Stimulated activated CD8-positive, alpha-beta memory T cell treated with anti-CD3 and anti-CD28 coated beads, Interleukin-7, amount 100 ng/mL, for 24 hours (primary cell): ENCODE measurements at places on chromosomes 12 and 14.

DNA sequence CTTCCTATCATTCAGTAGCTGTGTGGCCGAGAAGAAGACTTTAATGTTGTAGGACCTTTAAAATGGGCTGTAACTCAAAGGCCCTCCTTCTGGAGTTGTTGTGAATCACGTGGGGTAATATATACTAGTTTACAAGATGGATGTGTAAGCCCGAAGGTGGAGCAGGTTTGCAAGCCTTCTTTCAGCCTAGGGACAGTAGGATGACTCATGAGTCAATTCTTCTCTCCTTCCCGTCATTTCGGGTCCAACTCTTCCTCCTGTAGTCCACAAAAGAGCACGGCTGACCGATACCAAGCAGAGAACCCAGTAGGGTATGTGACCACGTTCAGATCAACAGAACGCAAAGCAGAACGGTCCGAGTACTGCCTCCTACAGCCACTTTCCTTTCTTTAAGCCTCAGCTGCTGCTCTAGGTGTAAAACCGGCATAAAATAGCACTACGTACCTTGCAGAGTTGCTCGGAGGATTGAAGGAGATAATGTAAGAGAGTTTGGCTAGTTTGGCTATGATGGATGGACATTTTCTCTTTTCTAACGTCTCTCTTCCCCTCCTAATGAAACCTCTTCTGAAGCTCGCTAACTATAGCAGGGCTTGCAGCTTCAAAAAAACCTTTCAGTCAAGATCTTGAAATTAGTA is 1.3 kb upstream of the RASSF3 start:
- no peak for DNase-seq

DNA sequence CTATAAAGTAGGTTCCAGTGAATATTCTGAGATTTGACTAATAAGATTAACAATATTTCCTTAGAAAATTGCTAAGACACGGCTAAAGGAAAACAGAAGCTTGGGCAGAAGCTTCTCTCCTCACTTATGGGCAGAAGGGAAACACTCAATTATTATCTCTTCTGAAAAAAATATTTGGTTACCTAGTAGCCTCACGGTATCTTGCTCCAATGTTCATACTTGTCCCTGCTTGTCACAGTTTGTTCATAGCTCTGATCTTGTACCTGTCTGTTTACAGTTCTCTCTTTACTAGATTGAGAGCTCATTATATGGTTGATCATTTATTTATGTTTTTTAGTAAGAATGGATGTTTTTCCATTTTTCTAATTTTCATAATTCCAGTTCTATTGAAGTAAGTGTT is 458.0 kb upstream of the ATP2B1 start:
- no peak for DNase-seq

GRCh38 chr14:61542848-61543790 is 152.2 kb upstream of the HIF1A start:
- no peak for DNase-seq

GRCh38 chr12:2288001-2288400 is 235.2 kb downstream of the CACNA1C start:
- DNase-seq: no peak

DNA sequence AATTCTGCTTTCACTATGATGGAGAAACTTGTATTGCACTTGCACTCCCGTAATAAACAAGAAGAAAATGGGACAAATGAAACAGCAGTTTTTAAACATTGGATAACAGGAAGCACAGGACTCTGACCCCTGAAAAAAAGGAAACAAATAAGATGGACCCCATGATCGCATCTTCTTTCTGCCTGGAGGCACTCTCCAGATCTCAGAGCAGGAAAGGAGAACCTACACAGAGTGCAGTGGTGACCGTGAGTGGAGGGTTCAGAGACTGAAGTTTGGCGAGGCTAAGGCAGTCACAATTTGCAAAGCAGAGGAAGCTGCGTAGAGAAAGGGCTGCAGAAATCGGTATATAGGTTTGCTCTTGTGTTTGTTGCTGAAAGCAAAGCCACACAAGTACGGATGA is 6.1 kb upstream of the FGF6 start:
- no peak for DNase-seq

DNA sequence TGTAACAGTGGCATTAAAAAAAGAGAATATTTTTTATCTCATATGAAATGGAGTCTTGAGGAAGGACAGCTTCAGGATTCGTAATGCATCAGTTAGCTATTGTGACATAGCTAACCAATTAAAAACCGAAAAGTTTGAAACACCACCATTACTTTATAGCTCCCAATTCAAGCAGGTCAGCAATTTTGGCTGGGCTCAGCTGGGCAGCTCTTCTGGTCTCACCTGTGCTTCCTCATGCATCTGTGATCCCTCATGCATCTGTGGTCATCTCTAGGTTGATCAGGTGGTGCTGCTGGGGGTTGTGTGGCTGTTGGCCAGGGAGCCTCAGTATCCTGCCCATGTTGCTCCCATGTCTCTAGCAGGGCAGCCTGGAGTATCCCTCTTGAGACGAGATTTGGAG is 76.7 kb upstream of the KCNA1 start:
- DNase-seq: no peak

GRCh38 chr12:88955531-88955930 is 375.3 kb upstream of the KITLG start:
- DNase-seq: no peak

GRCh38 chr14:61211476-61212255 is 69.5 kb downstream of the TMEM30B start:
- no peak for DNase-seq

GRCh38 chr12:6834873-6835272 is 5.9 kb upstream of the GNB3 start:
- DNase-seq: no peak

- DNase-seq: no peak
Observed at GRCh38 chr12:2334689-2335088, 281.9 kb downstream of the CACNA1C start.

DNA sequence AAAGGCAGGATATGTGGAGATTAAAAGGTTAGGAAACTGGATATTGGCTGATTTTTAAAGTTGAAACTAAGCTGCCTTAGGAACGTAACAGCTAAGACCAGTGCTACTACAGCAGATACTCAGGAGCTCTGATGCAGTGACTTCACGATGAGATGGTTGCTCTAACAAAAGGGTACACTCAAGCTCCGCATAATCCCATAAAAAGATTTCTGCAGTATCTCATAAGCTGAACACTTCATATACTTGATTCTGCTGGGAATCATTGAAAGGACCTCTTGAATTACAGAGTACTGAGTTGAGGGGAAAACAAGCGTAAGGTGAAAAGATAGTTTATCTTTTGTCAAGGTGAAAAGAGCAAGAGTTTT is 3.7 kb downstream of the RNF10 start:
- no peak for DNase-seq

GRCh38 chr14:65453807-65454480 is 41.4 kb downstream of the FUT8 start:
- DNase-seq: no peak
